ENCODE measurements at places on chromosomes 7 and 10.

GRCh38 chr10:20919481-20919880, 22.4 kb upstream of the NEBL start:
- DNase-seq, result no peak

DNA sequence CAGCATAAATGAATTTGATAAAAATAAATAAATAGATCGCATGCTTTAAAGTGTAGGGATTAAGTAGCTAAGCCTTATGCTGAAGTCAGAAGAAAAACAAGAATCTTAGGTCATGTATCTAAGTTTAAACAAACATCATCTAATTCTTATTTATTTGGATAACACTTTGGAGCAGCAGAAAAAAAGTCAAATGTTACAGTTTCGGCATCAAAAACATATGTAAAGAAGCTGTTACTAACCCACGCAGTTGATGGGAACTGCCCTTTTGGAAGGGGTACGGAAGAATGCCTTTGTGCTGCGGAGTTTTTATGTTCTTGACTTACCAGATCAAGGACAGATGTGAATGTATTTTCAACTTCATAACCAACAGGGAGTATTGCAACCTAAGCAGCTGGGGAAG, 37.3 kb upstream of the HABP2 start:
- DNase-seq, result no peak

- no peak for DNase-seq
Measured at GRCh38 chr7:32299133-32299702, 191.0 kb downstream of the LSM5 start.

DNA sequence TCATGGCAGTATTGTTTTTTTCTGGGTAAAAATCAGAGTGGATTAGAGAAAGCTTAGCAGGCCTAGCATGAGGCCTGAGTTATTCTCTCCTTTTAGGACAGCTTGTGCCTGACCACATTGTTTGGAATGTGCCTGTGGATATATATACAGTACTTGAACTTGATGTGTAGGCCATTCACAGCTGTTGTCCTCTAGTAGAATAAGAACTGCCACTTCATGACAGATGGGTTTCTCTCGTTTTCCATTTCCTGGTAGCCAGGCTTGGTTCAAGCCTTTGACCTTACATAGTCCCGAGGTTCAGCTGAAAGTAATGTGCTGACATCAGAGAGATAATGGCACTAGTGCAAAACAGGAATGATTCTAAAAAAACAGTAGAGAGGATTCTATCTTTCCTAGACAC, 473.9 kb downstream of the AUTS2 start:
- DNase-seq, result no peak

DNA sequence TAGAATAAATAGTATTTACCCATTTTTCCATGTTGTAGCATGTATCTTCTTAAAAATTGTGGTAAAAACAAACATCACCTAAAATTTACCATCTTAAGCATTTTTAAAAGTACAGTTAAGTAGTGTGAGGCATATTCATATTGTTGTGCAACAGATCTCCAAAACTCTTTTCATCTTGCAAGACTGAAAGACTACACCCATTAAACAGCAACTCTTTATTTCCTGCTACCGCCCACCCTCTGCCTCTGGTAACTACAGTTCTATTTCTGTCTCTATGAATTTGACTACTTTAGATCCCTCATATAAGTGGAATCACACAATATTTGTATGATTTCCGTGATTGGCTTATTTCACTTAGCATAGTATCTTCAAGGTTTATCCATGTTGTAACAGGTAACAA, 40.0 kb upstream of the AGBL3 start:
- DNase-seq, result no peak

GRCh38 chr7:3437467-3437866, 136.4 kb downstream of the SDK1 start:
- DNase-seq, result no peak

DNA sequence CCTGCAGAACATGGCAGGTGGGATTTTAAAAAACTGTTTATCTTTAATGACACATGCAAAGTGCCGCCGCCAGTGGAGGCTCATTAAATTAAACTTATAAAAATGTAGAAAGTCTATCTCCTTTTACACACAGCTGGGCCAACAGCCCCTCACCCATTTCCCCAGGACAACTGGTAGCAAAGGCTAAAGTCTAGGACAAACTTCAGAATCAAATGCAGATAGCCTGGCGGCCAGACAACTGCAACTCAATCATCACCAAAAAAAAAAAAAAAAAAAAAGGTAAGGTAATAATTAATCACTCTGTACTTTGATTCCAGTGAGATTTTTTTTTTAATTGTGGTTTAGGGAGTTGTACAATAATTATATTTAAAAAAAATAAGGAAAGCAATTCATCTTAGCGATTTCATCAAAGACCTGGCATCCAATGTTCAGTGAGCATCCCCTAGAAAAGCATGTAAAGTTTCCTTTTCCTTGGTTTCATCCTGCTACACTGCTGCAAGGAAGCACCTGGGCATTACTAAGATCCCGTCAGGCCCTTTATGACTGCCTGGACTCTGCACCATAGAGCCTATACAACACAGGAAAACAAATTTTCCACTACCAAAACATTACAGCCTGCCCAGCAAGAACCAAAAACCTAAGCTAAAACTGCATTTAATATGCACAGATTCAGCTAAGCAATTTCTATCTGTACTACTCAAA, 98.5 kb downstream of the GRB10 start:
- DNase-seq, result no peak

GRCh38 chr7:45447296-45447695, 126.9 kb upstream of the ADCY1 start:
- no peak for DNase-seq

DNA sequence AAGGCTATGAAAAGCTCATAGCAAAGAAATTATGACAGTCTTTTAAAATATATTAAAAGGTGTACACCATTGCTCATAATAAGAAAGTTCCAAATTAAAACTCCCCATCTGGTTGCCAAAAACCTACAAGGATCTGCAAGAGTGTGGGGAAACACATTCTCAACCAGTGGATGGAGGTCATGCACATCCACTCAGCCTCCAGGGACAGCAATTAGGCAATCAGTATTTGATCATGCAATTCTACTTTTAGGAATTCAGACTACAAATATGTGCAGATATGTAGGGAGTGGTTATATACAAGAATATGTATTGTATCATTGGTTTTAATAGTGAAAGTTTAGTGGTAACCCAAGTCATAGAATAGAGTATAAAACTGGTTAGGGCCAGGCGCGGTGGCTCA, 157.8 kb downstream of the FGFR2 start:
- no peak for DNase-seq

DNA sequence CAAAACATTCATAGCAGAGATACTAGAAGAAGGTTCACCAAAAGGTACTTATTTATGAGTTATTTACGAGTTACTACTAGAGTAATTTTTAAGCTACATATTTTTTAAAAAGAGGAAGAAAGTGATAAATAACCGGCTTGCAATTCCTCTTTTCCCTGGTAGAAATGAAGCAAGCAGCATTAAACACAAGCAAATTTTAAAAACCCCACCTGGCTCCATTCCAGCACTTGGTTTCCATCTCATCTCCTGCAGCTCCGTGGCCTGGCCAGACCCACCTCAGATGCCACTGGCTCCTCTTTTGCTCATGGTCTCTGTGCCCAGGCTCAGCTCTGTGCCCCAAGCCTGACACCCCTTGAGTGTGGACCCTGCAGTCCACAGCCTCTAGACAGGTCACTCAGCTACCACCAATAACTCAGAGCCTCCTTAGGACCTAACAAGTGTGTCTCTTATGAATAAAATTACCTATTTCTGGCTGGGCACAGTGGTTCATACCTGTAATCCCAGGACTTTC, 479.5 kb downstream of the TNS3 start:
- DNase-seq, result no peak

GRCh38 chr10:116312548-116312947, 11.7 kb upstream of the CCDC172 start:
- no peak for DNase-seq
